ENCODE measurements at places on chromosomes 12 and 14.
A peak's percentile ranks its signal among the peaks of the same experiment; 100 is the strongest.

- DNase-seq = peak; percentile 62
Measured at GRCh38 chr14:28774764-28775735, 8.5 kb downstream of the FOXG1 start.

GRCh38 chr12:132948146-132949066 is 7.7 kb downstream of the ZNF605 start:
- no peak for DNase-seq

DNA sequence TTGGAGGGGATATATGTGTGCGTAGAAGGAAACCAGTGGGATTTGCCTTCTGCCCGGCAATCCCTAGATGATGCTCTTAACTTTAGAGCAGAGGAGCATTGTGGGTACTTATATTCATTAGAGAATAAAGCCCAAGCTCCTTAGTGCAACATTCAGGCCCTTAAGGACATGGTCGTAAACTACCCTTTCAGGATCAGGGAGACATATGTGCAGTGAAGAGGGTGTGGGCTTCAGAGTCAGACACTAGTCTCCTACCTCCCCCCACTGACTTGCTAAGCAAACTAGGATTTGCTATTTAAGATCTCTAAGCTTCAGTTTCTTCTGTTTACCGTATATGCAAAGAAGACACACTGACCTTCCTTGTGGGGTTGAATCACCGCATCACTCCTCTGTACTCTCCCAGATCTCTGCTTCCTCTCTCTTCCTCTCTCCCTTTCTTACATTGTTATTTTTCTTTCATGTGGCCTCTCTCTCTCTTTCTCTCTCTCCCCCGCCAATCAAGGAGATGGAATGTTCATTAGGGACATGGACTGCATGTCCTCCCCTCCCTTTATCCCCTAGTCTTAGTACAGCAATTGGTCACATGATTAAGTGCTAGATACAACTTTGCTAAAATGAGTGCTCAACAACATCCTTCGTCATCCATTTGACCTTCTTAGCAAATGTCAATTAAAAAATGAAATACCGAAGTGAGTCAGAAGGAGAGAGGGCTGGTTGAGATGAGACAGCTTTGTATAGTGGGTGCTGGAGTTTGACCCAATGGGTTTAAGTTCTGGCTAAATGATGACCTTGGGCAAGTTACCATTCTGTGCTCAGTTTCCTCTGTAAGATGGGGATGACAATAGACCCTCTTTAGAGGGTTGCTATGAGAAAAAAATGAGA is 91.7 kb downstream of the TMX1 start:
- no peak for DNase-seq

DNA sequence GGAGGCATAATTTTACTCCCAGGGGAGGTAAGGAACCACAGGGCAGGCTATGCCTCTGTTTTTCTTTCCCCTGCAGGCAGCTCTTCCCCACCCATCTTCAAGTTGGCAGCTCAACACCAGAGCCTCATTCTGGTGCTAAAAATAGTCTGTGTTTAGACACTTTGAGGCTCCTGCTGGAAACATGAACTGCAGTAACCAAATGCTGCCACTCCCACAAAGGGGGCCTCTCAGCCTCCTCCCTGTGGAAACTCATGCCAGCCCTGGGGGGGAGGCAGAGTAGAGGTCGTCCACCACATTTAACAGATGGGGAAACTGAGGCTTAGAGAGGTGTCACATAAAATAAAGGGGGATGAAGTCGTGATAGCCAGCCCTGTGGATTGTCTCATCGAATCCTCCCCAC is 61.4 kb downstream of the WSCD2 start:
- no peak for DNase-seq

DNA sequence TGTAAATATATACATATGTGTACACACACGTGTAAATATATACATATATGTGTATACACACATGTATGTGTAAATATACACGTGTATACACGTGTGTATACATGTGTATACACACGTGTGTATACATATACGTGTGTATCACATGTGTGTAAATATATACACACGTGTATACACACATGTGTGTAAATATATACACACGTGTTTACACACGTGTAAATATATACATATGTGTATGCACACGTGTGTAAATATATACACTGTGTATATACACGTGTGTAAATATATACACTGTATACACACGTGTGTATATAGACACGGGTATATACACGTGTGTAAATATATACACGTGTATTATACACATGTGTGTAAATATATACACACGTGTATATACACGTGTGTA is 71.7 kb downstream of the RPAP3 start:
- no peak for DNase-seq

DNA sequence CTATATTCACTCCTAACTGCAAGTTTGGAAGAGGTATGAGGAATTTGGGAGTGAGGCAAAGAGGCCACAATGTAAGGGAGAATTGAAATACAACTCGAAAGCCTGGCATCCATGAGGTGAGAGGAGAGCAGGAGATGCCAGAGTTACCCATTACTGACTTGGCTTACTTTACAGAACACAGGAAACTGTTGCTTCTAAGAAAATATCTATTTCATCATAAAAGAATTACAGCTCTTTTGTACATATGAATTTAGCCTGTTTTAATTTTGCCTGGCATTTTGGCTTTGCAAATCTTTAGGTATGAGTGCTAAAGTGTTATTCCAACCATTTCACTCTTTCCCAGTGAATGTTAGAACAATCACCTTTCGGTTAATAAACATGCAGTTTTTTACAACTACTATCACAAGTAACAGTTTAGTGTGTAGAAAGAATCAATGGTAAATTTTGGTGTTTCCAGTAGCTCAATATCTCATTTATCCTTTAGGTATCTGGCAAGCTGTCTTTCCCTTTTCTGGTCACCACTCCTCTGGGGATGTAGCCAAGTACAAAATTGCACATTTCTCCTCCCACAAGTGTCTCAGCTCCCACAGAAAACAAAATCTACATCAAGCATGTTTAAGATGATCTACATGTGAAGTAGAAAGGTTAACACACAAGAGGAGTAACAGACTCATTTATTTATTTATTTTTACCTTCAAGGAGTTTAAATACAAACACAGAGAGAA is 196.6 kb upstream of the DCN start:
- DNase-seq = no peak

- no peak for DNase-seq
Measured at GRCh38 chr14:67510121-67510520, 21.6 kb upstream of the TMEM229B start.

DNA sequence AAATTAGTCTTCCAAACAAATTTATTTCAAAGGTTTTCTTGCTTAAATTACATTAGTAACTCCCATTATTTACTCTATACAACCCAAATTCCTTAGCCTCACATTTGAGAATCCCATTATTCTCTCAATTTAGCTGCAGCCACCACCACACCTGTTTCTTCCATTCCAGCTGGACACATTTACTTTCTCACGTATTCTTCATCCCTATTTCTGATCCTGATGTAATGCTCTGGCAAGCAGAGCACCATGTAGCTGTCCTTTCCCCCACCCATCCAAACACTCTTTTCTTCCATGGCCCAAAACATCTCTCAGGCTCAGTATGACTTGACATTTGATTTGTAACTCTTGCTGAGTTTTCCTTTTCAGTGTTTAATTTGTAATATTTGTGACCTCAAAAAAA is 240.2 kb upstream of the CLEC14A start:
- no peak for DNase-seq

DNA sequence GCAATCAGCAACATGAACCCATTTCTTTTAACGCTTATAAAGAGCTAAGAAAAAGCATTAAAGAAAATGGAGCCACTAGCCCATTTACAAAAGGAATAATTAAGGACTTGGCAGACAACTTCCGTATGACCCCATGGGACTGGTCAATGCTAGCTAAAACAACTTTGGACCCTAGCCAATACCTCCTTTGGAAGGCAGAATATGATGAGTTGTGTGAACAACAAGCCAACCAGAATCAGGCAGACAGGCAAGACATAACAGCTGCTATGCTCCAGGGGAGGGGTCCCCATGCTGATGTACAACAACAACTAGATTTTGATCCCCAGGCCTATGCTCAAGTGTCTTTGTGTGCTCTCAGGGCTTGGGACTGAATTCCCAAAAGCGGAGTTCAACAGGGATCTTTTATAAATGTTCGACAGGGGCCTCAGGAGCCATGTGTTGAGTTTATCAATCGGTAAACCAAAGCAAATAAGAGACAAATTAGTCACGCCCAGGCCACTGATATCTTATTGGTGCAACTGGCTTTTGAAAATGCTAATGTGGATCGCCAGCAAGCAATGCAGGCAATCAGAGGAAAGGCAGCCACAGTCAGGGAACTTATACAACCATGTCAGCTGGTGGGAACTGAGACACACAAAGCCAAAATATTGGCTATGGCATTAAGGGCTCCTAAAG is 254.4 kb upstream of the DIO2 start:
- no peak for DNase-seq

DNA sequence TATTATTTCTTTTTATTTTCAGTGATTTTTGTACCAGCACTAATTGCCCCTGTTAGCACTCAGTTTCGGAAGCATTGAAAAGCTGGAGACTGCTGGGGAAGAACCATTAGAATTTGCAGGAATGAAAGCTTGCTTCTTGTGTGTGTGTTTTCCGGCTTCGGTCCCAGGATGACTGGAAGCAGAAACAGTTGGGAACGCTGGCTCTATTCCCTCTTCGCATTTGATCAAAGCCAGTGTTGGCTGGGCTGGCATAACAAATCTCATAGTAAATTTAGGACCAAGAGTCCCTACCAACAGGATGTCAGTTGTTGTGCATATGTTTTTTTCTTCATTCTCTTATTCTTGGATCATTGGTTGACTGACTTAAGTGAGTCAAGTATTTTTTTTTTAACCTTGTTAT is 53.6 kb upstream of the TRAF3 start:
- no peak for DNase-seq

DNA sequence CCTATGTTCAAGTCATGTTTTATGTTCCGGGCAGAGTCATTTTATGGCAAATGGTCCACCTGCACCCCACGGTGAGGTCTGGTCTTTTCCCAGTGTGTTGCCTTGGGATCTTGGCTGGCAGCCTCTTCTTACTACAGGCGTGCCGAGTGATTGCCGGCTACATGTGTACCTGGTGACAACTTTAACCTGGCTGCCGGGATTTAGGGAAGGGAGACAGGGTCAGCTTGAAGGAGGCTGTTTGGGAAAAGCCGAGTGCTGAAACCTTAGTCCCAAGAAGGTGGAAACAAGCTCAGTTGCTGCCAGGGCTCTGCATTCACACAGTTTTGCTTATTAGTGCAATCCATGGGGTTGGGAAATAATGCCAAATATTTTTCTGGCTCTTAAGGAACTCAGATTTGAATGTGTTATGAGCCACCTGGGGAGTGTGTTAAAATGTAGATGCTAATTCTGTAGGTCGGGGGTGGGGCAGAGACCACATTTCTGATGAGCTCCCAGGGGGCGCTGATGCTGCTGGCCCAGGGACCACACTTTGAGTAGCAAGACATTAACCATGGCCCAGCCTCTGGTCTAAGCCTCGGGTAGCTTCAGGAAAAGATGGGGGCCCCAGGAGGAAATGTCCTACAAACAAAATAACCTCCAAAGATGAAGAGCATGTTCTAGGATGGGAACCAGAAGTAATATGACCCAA is 179.6 kb downstream of the TBX5 start:
- DNase-seq = no peak

- no peak for DNase-seq
Measured at GRCh38 chr12:74900232-74900631, 309.4 kb downstream of the KCNC2 start.

GRCh38 chr12:3117591-3118015 is 40.4 kb downstream of the TSPAN9 start:
- DNase-seq = no peak

DNA sequence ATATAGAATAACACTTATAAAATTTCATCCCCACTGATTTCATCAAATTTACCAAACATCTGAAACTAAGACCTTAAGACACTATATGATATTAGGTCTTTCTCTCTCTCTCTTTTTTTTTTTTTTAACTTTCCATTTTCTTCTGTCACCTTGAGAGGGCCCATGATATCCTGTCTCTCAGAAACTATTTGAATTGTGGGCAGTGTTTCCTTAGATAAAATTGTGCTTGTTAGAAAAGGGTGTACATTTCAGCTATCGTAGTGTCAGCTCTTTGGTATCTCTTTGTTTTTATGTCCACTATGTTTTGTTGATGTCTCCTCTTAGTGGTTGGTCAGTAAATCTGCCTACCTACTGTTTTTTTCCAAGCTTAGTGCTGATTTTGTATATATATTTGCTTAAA is 23.8 kb downstream of the DNM1L start:
- DNase-seq = no peak

- DNase-seq = no peak
Measured at GRCh38 chr14:61477712-61478462, 156.5 kb downstream of the PRKCH start.

DNA sequence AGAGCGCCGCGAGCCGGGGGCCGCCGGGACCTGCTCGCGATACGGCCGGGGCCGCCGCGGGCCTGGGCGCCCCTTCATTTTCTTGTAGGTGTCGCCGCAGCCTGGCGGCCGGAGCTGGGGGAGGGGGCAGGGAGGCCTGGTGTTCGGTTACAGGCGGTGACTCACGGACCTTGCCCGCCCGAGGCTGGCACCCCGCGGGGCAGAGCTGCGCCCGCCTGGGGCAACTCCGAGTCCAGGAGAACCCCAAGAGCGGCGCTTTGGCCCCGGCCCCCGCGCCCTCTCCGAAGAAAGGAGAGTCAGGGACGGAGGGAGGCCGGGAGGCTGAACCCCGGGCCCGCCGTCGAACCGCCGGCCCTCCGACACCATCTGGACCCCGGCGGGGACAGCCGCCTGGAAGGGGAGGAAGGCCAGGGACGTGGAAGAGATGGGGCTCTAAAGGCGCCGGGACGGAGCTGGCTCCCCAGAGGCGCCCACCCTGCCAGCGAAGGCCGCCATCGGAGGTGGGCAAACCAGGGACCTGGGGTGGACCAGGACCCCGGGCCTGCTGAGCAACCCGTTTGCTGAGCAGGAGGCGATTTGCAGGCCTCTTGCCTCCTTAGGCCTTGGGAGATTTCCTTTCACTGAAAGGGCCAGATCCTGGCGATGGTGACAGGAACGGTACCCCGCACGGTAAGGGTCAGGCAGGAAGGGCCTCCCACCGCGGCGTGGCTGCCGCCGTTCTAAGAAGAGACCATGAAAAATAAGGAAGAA is 843 bp upstream of the NUAK1 start:
- DNase-seq = peak; percentile 55

DNA sequence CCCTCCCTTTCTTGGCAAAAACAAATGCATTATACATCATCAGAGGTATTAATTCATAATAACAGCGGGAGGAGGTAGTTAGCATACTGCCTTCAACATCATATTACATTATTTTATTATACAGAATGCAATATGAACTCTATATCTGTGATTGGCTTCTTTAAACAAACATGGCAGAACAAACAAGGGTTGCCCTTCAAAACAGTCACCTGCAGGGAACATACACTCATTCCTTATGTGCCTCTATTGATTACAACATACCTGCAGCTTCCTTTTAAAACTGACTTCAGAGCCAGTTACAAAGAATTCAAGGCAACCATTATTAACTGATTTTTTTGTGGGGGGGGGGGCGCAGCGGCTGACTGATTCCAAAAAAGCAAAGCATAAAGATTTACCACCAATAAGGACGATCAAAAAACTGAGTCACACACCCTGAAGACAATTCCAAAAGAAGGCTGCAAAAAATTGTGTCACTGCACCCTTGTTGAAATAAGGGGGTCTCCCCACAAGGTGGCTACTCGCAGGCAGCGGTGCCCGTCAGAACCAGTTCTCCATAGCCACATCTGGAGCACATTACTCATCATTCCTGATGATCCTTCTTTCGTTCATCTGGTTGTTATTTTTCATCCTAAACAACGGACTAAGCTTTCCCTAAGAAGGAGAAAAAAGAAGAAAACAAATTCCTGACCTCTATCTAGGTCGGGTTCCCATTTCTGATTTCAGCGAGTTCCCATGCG is 51.8 kb downstream of the SMUG1 start:
- DNase-seq = no peak

GRCh38 chr12:45216230-45216982 is 511 bp downstream of the ANO6 start:
- no peak for DNase-seq

GRCh38 chr14:53640695-53641094 is 315.9 kb downstream of the BMP4 start:
- DNase-seq = no peak

All from DMS153 (cell line).